ENCODE measurements at places on chromosomes 12 and 14.

DNA sequence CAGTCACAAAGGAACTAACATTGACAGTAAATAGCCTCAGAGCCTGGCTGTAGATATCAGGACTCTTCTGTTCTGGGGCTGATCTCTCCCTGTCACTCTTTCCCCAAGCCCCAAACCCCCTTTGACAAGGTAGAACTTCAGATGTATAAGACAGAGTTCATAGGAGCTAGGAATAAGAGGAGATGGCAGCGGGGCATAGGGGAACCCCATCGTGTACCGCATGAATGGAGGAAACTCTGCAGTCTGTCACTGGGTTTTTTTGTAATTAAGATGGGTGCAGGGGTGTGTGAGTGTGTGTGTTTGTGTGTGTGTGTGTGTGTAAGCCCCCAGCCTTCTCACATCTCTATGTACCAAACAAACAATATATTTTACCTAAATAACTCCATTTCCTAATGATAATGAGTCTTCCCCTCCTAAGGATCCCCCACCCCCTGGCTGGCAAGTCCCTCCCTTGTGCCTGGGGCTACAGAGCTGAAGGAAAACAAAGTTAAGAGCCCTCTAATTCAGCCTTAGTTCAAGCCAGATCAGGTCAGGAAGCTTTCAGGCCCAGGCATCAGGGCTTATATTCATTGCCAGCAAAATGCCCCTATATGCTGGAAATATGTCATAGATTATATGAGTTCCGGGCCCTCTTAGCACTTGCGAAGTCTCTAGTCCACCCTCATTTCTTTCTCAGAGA, 9.1 kb upstream of the HOXC4 start:
- DNase-seq, result no peak

DNA sequence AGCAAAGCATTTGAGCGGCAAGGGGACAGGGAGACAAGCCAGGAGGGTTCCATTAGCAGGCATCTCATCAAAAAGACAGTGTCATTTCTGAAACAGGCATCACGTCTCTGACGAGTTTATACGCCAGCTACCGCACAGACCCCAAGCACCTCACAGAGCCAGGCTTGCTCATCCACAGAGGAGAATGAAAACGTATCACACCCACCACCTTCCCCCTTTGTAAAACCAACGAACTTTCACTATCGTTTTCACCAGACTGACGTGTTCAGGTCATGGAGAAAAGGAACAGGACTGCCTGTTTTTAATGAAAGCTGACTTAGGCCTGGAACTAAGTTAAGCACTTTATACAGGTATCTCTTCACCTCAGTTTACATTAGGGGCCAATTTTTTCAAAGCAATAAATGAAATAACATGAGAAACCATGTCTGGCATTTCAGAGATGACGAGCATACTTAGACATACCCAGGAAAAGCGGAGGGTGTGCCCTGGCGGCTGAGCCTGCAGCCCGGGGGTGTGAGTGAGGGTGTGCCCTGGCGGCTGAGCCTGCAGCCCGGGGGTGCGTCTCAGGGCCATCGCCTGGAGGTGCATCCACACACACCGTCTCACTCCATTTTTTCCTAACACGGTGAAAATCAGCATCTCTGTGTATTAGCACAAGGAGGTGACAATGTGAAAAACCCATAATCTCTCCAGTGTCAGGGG, 41.9 kb downstream of the STX2 start:
- no peak for DNase-seq

DNA sequence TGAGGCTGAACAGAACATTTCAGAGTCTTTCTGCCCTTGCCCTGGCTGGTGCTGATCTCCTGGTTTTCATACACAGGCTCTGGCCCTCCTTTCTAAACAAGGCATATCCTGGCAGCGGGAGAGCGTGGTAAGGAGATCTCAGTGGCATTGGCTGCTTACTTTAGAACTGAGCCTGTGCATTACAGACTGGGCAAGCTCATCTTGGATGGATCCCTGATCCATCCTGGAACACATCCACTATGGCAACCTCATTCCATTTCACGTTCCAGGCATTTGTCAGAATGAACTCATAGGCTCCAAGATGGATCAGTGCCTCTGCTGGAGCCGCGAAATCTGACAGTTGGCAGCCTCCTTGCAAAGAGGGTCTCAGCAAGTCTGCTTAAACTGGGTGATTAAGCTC, 224.5 kb upstream of the PELI2 start:
- DNase-seq, result no peak

GRCh38 chr12:106078358-106079010, 60.3 kb downstream of the NUAK1 start:
- no peak for DNase-seq

DNA sequence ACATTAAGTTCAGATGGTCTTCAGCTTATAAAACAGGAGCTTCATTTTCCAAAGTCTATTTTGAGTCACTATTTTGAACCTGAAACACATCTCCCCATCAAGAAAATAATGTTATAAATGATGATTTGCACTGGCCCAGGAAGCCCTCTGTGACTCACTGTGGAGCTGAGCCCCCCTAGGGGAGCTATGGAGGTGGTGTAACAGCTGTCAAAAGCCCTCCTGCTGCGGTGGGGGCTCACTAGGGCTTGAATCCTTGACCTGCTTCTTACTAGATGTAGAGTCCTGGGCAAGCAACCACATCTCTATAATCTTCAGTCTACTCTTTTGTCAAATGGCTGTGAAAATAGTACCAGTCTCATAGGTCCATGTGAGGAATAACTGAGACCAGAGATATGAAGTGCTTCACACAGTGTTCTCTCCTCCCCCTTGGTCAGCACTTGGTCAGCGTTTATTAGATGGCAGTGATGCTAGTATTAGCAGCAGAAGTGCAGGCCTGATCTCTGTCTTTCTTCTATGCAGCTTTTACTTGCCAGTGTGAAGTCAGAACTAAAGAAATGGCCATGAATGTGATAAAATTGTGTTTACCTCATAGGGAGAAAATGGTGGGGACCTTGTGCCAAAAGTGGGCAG, 83.4 kb downstream of the RTN1 start:
- DNase-seq, result peak; percentile 51

DNA sequence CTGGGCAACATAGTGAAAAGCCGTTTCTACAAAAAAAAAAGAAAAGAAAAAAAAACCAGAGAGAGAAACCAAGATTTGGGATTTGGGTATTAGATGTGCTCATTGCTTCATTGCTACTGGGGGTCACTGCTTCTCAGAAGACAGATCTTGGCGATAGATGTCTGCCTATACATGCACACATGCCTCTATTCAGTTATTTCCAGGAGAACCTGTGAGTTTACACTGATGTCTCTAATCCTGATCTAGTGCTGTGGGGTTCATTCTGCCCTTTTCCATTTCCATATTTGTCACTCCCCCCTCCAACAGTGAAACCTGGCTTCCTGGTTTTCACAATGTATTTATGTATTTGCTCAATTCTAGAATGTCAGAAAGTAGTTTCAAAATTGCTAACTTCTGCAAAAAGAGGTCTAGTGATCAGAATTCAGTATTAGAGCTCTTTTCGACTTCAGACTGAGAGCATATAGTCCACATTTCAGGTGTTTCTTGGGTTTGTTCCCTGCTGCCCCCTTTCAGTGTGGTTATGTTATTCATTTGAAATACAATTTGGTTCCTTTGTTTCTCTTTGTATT, 111.0 kb downstream of the SLC25A47 start:
- no peak for DNase-seq

GRCh38 chr12:48512855-48513254, 12.6 kb upstream of the OR8S1 start:
- no peak for DNase-seq

GRCh38 chr12:124764451-124764850, 99.2 kb downstream of the SCARB1 start:
- peak; percentile 73 for DNase-seq

GRCh38 chr12:89597770-89598169, 71.9 kb upstream of the POC1B start:
- DNase-seq, result no peak

GRCh38 chr14:91229743-91230200, 14.7 kb downstream of the GPR68 start:
- no peak for DNase-seq

DNA sequence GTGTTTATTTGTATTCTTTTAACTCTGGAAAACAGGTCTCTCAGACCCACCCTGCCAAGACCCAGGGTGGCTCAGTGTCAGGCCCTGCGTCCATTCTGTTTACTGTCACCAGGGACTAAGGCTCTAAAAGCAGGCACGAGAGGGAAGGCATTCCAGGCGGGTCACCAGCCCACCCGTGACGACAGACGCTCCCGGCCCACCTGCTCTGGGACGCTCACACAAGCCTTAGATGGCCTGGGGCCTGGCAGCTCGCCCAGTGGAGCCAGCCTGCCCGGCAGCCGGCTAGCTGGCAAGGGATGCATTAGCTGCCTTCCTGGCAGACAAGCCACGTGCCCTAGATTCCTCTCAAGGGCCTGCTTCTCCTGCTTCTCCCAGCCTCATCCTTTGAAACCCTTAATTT, 9.2 kb upstream of the NUAK1 start:
- no peak for DNase-seq

- DNase-seq, result no peak
These were observed 44.3 kb upstream of the TRAF3 start for GRCh38 chr14:102732924-102733323.

GRCh38 chr12:89992668-89993451, 284.2 kb upstream of the ATP2B1 start:
- no peak for DNase-seq

DNA sequence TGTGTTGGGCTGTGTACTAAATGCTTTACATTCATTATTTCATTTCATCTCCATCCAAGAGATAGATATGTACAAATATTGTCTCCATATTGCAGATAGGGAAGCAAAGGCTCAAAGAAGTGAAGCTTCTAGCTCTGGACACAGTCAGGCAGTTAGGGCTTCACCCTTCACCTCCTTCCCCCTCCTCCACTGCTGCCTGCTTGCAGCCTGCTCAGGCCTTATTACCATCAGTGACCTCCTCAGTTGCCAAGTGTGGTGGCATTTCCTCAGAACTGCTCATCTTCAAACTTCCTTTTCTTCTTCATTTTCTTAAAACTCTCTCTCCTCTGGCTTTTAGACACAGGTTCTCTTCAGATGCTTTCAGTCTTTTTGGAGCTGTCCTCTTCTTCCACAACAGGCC, 4.7 kb upstream of the GPATCH2L start:
- DNase-seq, result no peak

DNA sequence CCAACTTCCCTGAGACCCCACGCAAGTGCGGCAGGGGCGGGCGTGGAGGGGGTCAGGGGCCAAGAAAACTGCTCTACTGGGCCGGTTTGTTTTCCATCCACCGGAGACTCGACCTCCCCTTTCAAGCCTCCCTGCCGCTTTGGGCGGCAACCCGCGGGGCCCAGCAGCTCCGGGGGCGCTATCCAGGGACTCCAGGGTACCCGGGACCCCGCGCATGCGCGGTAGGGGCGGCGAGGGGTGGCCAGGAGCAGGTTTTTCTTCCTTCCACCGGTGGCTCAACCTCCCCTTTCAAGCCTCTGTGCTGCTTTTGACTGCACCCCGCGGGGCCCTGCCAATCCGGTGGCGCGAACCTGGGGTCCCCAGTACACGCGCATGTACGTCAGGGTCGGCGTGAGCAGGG, 323.5 kb downstream of the ALG10 start:
- no peak for DNase-seq

DNA sequence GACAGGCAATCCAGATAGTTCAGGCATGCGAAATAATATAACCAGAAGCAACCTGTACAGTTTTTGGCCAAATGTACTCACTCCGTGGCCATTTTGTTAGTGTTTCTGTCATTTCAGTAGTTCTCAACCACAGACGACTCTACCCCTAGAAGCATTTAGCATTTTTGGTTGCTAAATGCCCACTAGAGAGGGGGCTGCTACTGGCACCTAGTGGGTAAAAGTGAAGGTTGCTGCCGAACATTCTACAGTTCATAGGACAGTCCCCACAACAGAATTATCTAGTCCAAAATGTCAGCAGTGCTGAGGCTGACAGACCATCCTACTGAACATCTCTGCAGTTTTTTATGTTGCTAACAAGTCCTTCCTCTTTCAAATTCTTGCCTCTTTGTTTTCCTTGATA, 107.4 kb downstream of the TSHR start:
- DNase-seq, result peak; percentile 66

DNA sequence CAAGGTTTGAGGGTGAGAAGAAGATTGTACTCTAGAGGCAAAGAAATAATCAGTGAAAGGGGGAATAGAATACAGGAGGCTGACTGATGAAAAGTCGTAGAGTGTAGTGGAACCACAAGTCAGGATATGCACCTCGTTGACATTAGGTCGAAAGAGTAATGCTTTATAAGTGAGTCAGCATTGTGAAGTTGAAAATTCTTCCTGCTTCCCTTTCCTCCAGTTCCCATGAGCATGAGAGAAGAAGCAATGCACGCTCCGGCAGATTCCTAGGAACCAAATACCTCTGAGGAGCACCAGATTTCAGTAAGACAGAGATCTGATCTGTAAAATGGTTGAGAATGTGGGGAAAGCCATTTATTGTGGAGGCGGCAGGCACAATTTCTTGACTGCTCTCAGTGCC, 16.5 kb downstream of the CCER1 start:
- peak; percentile 32 for DNase-seq

- no peak for DNase-seq
These were observed 15.4 kb upstream of the NIN start for GRCh38 chr14:50846226-50846880.

DNA sequence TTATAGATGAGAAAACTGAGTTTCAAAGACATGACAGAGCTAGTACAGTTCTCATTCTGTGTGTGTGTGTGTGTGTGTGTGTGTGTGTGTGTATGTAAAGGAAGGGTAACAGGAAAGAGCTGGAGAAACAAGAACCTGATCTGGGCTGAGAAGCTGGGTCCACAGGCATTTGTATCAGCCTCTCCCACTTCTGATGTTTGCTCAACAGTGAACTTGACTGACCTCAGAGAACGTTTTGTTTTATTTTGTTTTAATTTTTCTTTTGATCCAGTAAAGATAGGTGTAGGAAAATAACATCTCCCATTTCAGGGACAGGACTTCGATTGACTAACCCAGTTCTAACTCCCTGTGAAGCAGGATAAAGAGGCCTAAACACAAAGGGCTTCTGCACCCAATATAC, 85.4 kb downstream of the STXBP6 start:
- no peak for DNase-seq

GRCh38 chr12:25723336-25723735, 170.3 kb upstream of the LMNTD1 start:
- no peak for DNase-seq

DNA sequence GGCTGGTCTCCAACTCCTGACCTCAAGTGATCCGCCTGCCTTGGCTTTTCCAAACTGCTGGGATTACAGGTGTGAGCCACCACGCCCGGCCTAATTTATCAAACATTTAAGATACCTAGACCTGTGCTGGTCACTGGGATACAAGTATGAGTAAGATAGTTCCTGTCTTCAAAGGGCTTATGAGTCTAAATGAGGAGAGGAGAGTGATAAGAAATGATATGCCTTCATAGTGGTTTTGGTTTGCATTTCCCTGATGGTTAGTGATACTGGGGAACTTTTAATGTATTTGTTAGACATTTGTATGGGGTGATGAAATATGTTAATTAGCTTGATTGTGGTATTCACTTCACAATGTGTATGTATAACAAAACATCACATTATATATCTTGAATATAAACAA, 21.2 kb downstream of the TMED10 start:
- no peak for DNase-seq
